Renal cortex interstitium (tissue), 15 donors: ENCODE measurements at places on chromosomes 3 and 15. TPM values are rescaled to one million over a fixed set of nuclear protein-coding genes. Genes with fewer than 3 reads are reported as not detected.

Gene STX19
- polyA plus RNA-seq: not detected

Gene TMPRSS7
- not detected for polyA plus RNA-seq

Gene GABRG3
- 1.2 TPM for polyA plus RNA-seq

GRCh38 chr3:43618142-43618541, 3.7 kb downstream of the ANO10 start:
- no peak for DNase-seq
